Activated CD4-positive, alpha-beta T cell treated with anti-CD3 and anti-CD28 coated beads, Interleukin-2, amount 50 U/mL, for 24 hours (primary cell): ENCODE measurements at places on chromosomes 4 and X.

DNA sequence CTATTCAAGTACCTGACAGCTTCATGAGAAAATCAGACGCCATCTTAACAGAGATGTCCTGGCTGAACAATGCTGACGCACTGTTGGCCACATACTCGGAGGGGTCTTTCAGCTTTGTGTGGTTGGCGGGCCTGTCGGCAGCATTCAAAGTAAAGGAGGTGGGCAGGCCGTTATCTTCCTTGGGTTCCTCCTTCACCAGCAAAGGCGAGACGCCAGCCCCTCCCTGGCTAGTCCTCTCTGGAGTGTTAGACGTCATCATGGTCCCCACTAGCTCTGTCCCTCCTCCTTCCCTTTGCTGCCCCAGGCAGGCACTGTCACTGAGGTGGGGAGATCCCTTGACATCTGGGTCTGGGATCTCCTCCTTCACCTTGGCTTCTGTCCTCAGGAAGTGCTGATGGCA, 53.0 kb downstream of the ZNF827 start:
- no peak for DNase-seq

- DNase-seq: no peak
Observed at GRCh38 chr4:113614414-113614813, 147.1 kb downstream of the CAMK2D start.

- DNase-seq: no peak
Observed at GRCh38 chr4:96955226-96955625, 1115.3 kb downstream of the PDHA2 start.

DNA sequence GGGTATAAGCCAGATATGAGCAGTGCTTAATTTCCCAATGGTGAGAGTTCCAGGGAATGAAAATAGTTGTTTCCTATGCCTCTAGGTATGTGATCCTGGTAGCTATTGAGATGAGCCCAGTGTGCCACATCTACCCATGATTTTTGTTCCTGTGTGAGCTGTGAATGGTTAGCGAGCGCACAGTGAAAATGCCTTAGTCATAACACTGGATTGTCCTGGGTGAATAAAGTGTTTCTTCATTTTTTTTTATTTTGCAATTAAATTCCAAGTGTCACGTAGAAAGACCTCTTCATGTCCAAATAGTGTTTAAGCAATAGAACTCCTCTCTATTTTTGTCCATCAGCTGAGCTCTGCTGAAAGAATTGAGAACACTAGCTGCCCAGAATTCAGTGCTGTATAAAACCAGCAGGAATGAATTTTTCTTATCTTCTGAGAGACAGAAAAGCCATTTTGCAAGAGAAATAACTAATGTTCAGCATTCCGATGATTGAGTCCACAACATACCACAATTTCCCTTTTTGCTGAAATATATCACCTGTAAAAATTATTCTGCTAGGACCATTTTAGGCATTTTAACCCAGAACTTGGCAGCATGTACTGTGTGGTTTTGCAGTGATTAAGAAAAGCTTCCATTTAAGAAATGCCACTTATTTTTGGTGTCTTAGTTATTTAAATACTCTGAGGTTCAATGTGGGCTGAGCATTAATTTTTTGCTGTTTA, 5.6 kb downstream of the MAOA start:
- no peak for DNase-seq

- no peak for DNase-seq
Observed at GRCh38 chr4:24644983-24645764, 60.8 kb upstream of the DHX15 start.

GRCh38 chr4:38866973-38867477, 581 bp upstream of the FAM114A1 start:
- DNase-seq: no peak
